Activated B cell treated with CpG ODN at 0.5 μM for 24 hours (primary cell): ENCODE measurements at places on chromosomes 16 and 17. TPM values are rescaled to one million over a fixed set of nuclear protein-coding genes. Genes with fewer than 3 reads are reported as not detected.

PMP22 gene
- not detected in 2 replicates for total RNA-seq

KRT24 gene
- total RNA-seq: not detected in 2 replicates

PLLP gene
- not detected in 2 replicates for total RNA-seq

- H3K36me3 ChIP-seq: peaks cover 44% of the 10 kb centered on the region
- peak overlapping the region; percentile 94 for H3K27ac ChIP-seq
- H3K4me3 ChIP-seq: peak overlapping the region; percentile 95
- no peaks in the 10 kb centered on the region for H3K27me3 ChIP-seq
These were observed 724 bp downstream of the MVP start for GRCh38 chr16:29820730-29821642.

- no peak overlapping the region for H3K4me3 ChIP-seq
- no peaks in the 10 kb centered on the region for H3K36me3 ChIP-seq
- no peaks in the 10 kb centered on the region for H3K4me1 ChIP-seq
- H3K27ac ChIP-seq: no peak overlapping the region
These were observed 51.5 kb upstream of the CBX4 start for GRCh38 chr17:79890706-79891105.

DNA sequence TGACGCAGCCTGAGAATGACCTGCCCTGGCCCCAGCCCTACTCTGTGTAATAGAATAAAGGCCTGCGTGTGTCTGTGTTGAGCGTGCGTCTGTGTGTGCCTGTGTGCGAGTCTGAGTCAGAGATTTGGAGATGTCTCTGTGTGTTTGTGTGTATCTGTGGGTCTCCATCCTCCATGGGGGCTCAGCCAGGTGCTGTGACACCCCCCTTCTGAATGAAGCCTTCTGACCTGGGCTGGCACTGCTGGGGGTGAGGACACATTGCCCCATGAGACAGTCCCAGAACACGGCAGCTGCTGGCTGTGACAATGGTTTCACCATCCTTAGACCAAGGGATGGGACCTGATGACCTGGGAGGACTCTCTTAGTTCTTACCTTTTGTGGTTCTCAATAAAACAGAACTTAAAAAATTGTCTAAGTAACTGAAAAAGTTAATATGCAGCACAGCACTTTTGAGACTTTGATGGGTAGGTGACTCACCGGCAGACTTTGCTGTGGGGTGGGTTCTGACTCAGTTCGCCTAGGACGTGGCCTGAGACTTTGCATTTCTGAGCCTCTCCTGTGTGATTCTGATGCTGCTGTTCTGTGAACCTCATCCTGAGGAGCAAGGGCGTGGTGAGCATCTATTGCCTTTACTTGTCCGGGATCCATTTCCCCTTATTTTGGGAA, 5.7 kb downstream of the LAT start:
- H3K27me3 ChIP-seq: no peaks in the 10 kb centered on the region
- H3K4me3 ChIP-seq: no peak overlapping the region
- H3K27ac ChIP-seq: no peak overlapping the region
- peaks cover 2% of the 10 kb centered on the region for H3K4me1 ChIP-seq
- H3K36me3 ChIP-seq: peaks cover 16% of the 10 kb centered on the region

DNA sequence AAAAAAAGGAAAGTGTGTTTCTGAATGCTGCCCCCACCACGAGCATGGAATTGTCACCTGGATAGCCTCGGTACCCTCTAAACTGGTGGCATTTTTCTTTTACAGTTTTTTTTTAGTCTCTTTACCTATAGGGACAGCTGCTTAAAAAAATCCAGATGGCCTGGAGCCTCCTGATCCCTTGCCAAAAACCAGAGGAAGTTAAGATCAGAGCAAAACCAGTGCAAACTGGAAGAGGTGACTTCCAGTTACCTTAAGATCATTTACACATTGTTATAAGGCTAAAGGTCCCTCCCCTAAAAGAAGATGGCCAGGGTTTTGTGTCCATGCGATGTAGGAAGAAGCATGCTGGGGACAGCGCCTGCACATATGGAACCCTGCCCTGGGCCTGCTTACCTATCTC, 3.5 kb downstream of the MEFV start:
- no peak overlapping the region for H3K4me3 ChIP-seq
- H3K4me1 ChIP-seq: no peaks in the 10 kb centered on the region
- DNase-seq: no peak
- H3K27me3 ChIP-seq: peaks cover 4% of the 10 kb centered on the region
- no peak overlapping the region for H3K27ac ChIP-seq

GRCh38 chr16:90057738-90058173, 19.4 kb downstream of the PRDM7 start:
- no peak for DNase-seq
- no peak overlapping the region for H3K27ac ChIP-seq
- no peak overlapping the region for H3K4me3 ChIP-seq
- H3K27me3 ChIP-seq: peaks cover 20% of the 10 kb centered on the region
- no peaks in the 10 kb centered on the region for H3K4me1 ChIP-seq

DNA sequence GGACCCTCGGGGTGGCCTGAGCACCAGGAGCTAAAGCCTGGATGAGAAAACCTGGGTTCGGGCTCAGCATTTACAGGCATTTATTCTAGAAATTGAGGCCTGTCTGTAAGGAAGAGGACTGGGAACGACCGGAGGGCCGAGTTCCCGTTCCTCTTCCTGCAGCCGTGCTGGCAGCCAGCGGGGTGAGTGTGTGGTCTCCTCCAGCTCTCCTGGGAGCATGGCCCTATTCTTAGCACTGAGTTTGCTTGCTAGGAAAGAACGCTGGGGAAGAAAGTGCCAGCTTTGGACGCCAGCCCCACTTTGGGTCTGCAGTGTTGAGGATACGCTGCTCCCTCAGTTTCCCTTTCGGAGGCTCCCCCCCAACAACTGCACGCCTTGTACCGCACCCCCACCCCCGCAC, 49.6 kb downstream of the MGAT5B start:
- H3K4me3 ChIP-seq: no peak overlapping the region
- no peak for DNase-seq
- H3K27me3 ChIP-seq: peaks cover 19% of the 10 kb centered on the region
- no peaks in the 10 kb centered on the region for H3K4me1 ChIP-seq
